ENCODE measurements at places on chromosomes 16 and 17.

DNA sequence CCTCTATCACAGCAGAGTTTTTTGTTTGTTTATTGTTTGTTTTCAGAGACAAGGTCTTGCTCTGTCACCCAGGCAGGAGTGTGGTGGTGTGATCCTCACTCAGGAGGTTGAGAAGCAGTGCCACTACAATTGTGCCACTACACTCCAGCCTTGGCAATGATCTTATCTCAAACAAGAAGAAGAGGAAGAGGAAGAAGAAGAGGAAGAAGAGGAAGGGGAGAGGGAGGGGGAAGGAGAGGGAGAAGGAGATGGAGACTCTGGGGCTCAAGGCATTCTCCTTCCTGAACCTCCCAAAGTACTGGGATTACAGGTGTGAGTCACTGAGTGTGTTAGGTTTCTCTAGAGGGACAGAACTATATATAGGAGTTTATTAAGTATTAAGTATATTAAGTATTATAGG lies 17.1 kb upstream of the C17orf58 start:
- no peak for DNase-seq

DNA sequence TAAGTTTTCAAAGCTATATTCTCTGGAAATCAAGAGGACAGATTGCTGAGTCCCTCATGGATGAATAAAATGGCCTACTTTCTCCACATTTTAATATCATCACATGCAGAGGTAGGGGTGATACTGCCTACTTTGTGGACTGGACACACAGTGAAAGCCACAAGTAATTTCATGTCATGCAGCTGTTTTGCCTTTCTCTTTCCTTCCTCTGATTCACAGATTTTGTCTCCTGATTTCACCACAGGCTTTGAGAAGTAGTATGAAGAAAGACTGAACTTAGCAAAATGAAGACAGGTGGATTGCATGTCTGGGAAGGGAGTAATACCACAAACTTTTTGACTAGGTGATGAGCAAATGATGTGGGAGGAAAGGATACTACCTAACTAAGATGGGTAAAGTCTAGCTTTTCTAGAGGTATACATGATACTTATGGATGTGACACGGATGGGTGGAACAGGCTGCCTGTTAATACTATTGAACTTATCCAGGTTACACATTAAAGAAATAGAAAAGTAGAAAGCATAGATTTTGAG lies 478.4 kb upstream of the GOT2 start:
- no peak for DNase-seq

DNA sequence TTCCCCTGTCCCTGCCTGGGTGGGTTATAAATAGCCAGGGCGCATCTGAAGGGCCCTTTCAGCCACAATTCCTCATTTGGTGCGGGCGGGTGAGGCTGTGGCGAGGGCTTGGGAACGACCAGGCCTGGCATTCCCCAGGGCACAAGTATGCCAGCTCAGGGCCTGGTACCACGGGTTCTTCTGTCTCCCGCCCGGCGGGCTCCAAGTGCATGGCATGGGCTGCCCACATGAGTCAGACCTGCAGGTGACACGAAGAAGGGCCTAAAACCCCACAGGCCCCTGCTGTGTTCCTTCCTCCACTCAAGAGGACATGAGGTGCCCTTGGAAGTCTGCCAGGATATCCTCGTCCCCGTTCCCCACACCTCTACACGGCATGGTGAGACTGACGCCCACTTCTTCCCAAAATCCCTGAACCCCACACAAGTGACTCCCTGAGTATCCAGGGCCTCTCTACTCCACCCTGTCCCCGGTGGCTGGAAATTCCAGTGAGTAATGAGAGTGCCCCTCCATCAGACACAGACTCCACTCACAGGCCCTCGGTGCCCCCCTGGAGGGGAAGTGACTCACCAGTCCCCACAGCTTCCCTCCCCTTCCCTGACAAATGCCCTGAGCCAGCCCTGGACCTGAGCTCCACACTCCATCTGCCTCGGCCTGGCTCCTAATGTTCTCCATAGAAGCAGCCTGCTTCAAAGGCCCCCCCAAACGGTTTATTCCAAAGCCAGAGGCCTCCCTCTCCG lies 68.8 kb downstream of the ABR start:
- peak; percentile 10 for DNase-seq

DNA sequence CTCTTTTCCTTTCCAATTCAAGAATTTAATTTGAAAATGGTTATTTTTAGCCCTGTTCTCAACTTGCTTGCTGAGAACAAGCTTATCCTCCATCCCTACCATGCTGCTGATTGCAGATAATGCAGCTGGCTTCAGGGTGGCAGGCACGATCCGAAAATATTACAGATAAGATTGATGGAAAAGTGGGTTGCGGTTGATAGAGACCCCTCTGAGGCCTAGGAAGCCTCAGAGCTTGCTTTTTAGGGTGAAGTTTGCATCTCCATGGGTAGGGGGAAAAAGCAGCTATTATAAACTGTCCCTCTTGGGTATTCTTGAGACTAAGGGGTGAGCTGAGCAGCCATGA lies 116.5 kb upstream of the GOT2 start:
- DNase-seq, result no peak

- no peak for DNase-seq
Measured at GRCh38 chr17:57484826-57485565, 228.7 kb downstream of the MSI2 start.

GRCh38 chr16:4115209-4115948 lies 863 bp downstream of the ADCY9 start:
- DNase-seq, result peak; percentile 42

DNA sequence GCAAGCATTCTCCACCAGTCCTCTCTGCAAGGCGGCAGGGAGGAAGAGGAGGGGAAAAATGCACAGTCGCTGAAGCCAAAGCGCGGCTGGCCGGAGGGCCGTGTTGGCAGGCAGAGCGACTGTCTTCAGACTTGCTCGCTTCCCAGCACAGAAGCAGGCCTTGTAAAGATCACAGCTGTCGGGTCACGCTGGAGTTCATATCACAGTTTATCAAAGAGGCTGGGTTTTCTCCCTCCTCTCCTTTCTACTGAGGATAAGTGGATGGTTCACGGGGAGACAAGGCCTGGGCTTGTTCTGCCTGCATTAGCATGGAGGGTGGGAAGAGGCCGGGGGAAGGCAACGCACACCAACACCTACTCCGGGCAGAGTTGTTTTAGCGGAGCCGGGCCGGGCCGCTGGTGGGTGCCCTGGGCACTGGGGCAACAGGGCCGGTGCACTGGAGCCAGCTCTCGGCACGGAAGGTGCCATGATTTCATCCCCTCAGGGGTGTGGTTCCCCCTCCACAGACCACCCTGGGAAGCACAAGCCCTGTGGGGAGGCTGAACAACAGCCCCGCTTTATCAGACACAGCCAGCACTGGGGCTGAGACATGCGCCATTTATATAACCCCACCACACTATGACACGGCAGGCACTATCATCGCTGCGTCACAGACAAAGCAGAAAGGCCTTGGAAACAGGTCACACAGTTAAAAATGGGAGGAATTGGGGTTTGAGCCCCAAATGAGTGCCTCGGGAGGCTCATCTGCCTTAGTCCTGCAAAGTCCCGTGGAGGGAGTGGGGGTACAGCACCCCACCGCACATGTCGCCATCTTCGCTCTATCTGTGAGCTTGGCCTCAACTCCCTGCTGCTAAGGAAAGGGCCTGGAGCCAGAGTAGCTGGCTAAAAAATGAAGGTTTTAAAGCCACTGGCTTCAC lies 40.3 kb upstream of the MTSS2 start:
- DNase-seq, result no peak

- DNase-seq, result no peak
Measured at GRCh38 chr16:84947022-84947421, 64.3 kb downstream of the ZDHHC7 start.

GRCh38 chr17:76791053-76791980 lies 53.4 kb downstream of the MFSD11 start:
- DNase-seq, result peak; percentile 35

GRCh38 chr16:15621456-15621855 lies 21.5 kb downstream of the MARF1 start:
- DNase-seq, result no peak

- no peak for DNase-seq
Measured at GRCh38 chr16:14309906-14310305, 238.8 kb downstream of the MRTFB start.

DNA sequence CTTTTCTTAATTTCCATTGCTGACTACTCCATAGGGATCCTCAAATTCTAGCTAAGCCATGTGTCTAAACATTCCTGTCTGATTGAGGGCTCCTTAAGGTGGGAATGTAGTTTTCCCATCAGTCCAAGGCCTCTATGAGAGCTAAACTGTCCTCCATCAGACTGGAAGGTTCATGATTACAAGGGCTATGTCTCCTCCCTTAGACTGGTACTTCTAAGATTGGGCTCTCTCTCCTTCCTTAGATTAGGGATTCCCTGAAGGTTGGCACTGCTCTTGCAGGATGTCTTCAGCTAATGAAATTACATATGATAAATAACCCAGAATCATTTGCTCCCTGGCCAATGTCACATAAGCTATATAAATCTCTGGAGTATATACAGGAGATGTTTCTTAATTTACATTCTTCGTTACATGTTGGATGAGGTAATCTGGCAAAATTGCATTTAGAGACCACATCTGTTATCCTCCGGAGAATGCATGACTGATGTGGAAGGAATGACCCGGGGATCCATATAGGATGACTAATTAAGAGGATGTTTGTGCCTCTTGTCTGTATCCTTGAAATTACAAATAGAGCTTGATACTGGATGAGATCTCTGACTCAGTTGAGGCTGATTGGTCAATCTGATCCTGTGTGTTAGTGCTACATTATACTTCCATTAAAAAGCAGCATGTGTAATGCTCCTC lies 14.2 kb downstream of the B4GALNT2 start:
- no peak for DNase-seq

DNA sequence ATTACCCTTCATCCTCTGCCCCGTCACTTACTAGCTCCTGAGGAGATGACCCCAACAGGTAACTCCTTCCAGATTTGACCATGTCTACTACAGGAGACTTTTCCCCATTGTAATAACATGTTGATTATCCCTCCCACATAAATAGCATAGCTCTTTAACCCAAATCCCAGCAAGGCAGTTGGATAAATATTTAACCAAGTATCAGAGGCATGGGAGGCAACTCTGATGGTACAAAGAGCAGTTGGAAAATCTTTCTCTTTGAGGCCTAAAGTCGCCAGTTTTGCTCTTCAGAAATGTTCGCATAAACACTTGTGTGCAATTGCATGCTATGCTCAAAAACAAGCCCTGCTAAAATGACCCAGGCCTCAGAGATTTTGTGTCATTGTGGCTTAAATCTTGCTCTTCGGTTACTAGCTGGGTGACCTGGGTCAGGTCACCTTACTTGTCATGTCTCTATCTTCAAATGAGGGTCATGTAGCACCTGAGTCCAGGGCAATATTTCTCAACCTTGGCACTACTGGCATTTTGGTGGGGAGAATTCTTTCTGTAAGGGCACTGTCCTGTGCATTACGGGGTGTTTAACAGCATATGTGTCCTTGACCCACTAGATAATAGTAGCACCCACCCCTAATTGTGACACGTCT lies 48.8 kb downstream of the HSD17B2 start:
- DNase-seq, result no peak

GRCh38 chr16:89334461-89334860 lies 117.0 kb downstream of the ZNF778 start:
- no peak for DNase-seq

DNA sequence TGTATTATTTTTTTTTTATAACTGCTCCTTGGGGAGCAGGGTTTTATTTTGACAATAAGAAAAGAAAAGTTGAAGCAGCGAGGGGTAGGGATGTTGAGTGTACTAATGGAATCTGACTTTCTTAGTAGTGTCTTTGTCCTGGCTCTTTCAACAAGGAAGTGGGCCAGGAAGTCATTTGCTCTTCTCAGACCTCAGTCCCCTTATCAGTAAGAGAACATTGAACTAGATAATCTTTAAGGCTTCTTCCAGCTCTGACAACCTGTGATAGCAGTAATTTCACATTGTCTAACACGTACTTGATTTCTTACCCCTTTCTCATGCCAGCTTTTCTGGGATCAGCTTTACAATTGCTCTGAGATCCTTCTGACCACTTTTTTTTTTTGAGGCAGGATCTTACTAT lies 8.3 kb downstream of the LIG3 start:
- DNase-seq, result no peak

- DNase-seq, result no peak
Measured at GRCh38 chr17:82985428-82985805, 94.0 kb upstream of the METRNL start.

DNA sequence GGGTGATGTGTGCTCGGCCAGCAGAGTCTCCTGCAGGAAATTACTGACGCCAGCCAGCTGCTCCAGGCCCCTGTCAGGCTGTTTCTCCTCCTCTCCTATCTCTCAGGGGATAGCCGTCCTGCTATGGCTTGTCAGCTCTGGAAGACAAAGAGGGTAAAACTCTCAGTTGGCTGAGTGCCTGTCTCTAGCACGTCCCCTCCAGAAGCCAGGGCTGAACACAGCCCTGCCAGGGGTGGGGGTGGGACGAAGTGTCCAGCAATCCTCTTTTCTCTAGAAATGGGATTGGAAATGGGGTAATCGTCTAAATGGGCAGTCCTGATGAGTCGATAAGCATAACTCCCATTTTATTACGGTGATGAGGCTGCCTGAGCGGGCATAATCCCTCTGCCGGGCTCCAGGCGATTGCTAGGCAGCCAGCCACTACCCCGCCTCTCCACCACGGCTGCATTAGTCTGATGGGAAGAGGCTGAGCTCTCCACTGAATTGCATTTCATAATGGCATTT lies 89.1 kb upstream of the GNAO1 start:
- no peak for DNase-seq

- DNase-seq, result no peak
Measured at GRCh38 chr16:66693149-66693548, 3.4 kb downstream of the CMTM4 start.

GRCh38 chr17:917391-917811 lies 62.2 kb downstream of the NXN start:
- no peak for DNase-seq

GRCh38 chr17:62897706-62898105 lies 68.3 kb upstream of the TANC2 start:
- DNase-seq, result no peak

GRCh38 chr16:67805718-67806427 lies 487 bp downstream of the RANBP10 start:
- DNase-seq, result no peak

- DNase-seq, result no peak
Measured at GRCh38 chr16:57462978-57463362, 491 bp downstream of the POLR2C start.

DNA sequence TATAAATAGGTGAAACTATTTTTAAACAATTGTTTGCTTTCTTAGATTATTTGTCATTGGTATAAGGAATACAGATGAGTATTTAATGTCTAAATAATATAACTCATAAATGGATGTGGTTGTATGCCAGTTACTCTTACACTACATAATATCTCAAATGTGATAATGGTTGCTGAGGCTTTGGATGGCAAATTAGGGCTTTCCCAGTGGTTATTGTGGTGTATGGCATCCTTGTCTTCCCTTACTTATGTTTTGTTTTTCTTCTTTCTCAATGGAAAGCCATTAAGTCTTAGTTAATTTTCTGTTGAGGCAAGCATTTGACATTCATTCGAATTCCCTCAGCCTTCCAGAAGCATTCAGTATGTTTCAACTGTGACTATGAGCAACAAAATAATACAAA lies 10.5 kb downstream of the OMG start:
- no peak for DNase-seq

- DNase-seq, result no peak
Measured at GRCh38 chr16:50473356-50473945, 74.7 kb upstream of the NKD1 start.

- DNase-seq, result no peak
Measured at GRCh38 chr16:82761236-82761635, 134.5 kb downstream of the CDH13 start.

- no peak for DNase-seq
Measured at GRCh38 chr16:26606381-26607150, 460.2 kb upstream of the C16orf82 start.

- no peak for DNase-seq
Measured at GRCh38 chr16:78137782-78138616, 38.5 kb downstream of the WWOX start.

- no peak for DNase-seq
Measured at GRCh38 chr16:86549076-86549892, 5.8 kb downstream of the MTHFSD start.

Data from CD4-positive, alpha-beta T cell treated with Interleukin-12 subunit alpha and Interleukin-12 subunit beta, for 1 hour (primary cell).